ENCODE measurements at places on chromosomes 11 and 22. TPM values are rescaled to one million over a fixed set of nuclear protein-coding genes. Genes with fewer than 3 reads are reported as not detected.

DNA sequence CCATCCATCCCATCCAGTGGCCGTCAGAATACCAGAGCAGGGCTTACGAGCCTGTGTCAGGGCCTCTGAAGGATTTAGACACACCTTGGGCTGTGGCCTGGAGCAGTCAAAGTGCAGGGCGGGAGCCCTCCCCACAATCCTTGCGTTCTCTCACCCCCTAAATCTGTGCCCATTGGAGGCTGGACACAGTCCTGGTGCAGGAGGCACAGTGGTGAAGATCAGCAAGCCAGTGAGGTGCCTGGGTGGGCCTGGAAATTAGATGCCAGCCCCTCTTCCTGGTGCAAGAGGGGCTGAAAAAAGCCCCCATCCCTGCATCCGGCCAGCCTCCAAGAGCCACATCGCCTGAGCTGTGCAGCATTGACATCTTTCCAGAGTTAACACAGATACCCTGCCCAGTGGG is 1045.8 kb downstream of the TBC1D22A start:
- no peak for DNase-seq

DNA sequence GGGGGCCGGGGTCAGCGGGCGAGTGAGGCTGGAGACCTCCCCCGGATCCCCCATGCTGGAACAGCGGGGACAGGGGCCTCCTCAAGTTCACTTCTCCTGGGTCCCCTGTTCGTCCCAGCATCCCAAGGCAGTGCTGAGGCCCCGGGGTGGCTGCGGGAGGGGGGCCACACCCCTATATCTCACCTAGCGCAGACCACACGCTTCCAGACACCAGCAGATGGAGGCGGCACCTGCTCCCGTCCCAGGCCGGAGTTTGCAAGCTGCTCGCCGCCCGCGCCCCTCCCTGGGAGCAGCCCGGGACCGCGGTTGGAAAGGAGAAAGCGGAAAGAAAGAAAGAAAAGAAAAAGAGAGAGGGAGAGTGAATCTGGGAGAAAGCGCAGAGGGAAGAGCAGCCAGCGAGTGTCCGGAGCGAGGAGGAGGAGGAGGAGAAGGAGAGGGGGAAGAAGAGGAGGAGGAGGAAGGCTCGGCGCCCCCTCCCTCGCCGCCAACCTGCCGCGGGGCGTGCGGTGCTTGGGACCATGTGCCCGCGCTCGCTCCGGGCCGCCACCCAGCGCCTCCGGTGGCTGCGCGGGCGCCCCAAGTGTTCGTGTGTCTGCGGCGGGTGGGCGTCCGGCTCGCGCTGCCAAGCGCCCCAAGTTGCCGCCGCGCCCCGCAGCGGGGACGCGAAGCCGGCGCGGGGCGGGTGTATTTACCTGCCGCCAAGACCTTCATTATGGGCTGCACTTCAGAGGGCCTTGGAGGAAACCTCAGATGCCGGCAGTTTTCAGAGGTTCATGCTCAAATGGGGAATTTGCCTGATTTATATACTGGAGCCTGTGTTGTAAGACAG is at the start of gene LIF:
LIF (minus strand) TSS at position 775 of the 829 bp plus-strand sequence; CDS start at position 711, 64 bp downstream.
- peak; percentile 84 for DNase-seq

GRCh38 chr11:100221791-100222190 is 465.3 kb upstream of the ARHGAP42 start:
- no peak for DNase-seq

DNA sequence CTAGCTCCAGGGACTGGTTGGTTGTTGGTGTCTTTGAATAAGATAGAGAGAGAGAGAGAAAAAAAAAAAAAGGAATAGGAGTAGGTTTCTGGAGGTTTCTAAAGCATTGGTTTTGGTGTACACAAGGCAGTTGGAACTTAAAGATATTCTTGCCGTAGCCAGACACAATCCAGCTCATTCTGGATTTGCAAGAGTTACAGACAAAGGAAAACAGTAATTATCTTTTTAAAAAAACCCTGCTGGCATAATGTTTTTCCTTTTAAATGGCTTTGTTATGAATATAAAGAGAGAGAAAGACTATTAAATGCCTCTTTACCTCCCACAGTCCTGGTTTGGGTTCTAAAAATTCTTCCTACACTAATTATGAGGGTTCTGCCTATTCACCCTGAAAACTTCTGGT is 120.4 kb upstream of the RAG2 start:
- DNase-seq: no peak

DNA sequence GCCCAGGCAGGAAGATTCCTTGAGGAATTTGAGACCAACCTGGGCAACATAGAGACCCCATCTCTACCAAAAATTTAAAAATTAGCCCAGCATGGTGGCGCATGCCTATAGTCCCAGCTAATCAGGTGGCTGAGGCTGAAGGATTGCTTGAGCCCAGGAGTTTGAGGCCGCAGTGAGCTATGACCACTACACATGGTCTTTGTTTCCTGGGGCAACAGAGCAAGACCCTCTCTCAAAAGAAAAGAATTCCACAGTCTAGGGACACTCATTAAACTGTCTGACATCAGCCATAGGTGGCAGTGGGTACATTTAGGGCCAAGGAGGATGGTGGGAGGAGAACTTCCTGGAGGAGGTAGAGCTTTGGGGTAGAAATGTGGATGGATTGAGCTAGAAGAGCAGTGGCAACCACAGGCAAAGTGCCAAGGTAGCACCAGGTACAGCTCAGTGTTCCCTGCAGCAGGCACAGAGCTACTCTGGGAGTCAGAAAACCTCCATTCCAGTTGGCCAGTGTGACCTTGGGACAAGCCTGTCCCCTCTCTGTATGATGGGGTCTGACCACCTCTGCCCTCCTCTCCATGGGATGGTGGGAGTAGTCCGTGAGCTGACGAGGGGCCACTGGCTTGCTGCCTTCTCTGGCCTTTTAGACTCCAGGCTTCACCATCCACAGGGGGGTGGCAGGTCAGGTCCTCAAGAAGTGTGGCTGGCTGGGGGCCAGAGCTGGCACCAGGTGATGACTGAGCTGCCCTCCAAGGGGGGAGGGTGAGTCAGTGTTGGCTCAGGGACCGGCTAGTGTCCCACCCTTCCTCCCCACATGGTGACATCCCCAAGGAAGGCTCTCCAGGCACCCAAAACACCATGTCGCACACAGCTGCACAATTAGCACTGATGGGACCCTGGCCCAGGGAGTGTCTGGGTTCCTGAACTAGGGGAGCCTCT is 3.7 kb upstream of the CLCF1 start:
- no peak for DNase-seq

GRCh38 chr11:58152781-58153180 is 27.5 kb upstream of the OR9I1 start:
- no peak for DNase-seq

DNA sequence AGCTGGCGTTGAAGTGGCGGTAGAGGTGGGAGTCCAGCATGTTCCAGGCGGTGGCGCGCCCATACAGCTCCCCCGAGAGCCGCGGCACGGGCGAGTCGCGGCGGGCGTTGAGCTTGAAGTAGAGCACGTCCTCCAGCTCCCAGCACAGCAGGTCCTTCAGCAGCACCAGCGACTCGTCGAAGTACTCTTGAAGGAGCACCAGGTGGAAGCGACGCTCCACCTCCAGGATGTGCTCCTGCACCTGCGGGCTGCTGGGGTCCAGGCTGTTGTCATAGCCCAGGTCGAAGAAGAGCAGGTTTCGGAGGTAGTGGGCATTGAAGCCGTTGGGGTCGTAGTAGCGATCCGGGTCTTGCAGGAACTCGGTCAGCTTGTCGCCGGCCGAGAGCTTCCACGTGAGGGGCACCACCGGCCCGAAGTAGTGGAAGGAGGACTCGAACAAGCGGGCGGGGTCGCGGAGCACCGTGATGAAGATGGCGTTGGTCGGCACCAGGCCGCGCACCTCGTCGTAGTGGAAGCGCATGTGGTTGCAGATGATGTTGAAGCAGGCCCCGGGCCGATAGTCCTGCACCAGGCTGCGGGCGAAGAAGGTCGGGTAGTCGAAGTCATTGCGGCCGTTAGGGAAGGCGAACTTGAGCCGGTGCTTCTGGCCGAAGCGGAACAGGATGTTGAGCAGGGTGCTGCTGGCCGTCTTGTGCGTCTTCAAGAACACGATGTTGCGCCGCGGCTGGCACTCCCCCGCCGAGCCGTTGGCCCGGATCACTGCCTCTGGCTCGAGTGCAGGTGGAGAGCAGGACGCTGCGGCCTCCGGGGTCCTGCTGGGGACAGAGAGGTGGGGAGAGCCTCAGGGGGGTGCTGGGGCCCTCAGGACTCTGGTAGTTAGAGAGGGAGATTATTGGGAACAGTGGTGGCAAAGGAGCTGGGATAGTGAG is 9.0 kb upstream of the SEC14L6 start:
- no peak for DNase-seq

- no peak for DNase-seq
Measured at GRCh38 chr22:35705141-35705540, 12.5 kb upstream of the APOL5 start.

DNA sequence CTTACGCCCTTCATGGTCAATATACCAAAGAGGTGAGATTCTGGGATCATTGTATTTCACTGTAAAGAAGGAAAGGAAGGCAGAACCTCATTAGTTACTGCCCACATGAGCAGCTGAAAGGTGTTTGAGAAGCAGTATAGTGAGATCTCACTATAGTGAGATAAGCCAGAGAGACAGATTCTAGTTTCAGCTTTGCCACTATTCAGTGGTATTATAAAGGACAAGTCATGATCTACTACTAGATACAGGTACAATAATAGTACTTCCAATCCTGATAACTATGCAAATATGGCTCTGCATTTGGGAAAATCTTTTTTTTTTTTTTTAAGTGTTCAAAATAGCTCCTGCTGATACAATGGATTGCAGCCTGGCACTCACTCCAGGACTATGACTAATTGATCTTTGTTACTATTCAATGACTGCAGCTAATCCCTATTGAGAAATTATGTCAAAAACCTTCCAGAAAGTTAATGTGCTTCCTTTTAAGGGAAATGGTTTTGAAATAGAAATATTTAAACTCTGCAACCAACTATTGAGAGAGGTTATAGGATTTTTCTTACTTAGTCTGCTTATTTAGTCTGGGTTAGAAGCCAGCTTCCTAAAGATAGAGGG is 8.3 kb upstream of the DLAT start:
- DNase-seq: no peak

GRCh38 chr11:26929806-26930517 is 64.0 kb upstream of the FIBIN start:
- no peak for DNase-seq

Gene NPAS4
- total RNA-seq: 0.72 TPM

Gene KRTAP5-10
- total RNA-seq: not detected

Gene WT1
- 53.0 TPM for total RNA-seq

Gene ESAM
- total RNA-seq: 25.6 TPM

Measured in spleen (tissue), 13 donors.